PC-9 (cell line): ENCODE measurements at places on chromosomes 1 and 21.

DNA sequence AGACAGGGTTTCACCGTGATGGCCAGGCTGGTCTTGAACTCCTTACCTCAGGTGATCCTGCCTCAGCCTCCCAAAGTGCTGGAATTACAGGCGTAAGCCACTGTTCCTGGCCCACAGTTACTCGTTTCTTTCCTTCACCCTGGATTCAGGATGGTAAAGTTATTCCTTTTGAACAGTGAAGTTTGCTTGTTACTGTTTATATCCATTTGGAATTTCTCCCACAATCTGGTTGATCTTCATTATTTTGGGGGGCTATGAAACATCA is 43.0 kb downstream of the WDR4 start:
- no peaks in the 10 kb centered on the region for H3K4me1 ChIP-seq
- no peak overlapping the region for H3K4me3 ChIP-seq
- no peak overlapping the region for H3K27ac ChIP-seq
- no peaks in the 10 kb centered on the region for H3K27me3 ChIP-seq

DNA sequence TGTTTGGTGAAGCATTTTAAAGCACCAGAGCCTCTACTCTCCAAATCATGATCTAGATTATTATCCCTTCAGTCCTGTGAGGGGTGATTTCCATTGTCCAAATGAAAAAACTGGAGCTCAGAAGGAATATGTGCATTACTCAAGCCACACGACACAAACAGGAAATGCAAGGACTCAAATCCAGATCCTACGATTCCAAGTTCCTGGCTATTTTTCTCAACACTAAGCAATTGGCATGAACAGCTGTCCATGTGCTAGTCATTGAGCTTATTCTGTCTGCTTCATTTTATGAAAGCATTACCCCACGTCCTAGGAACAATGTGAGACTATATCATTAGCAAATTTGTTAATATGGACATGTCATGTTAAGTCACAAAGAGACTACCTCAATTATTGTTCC is 273.1 kb upstream of the LYPLAL1 start:
- H3K27ac ChIP-seq, result no peak overlapping the region
- no peak for DNase-seq
- H3K4me1 ChIP-seq, result no peaks in the 10 kb centered on the region

- no peaks in the 10 kb centered on the region for H3K36me3 ChIP-seq
- peaks cover 24% of the 10 kb centered on the region for H3K27me3 ChIP-seq
- no peak overlapping the region for H3K27ac ChIP-seq
These were observed 2.5 kb downstream of the WNT3A start for GRCh38 chr1:228009116-228009827.

GRCh38 chr1:172581779-172582178 is 48.8 kb downstream of the SUCO start:
- H3K27me3 ChIP-seq, result no peaks in the 10 kb centered on the region
- H3K27ac ChIP-seq, result 0 out of 2 replicates have a peak overlapping the region, but pooled peaks have one; percentile 3
- H3K4me3 ChIP-seq, result no peak overlapping the region
- H3K4me1 ChIP-seq, result peaks cover 11% of the 10 kb centered on the region
- H3K36me3 ChIP-seq, result peaks cover 30% of the 10 kb centered on the region

DNA sequence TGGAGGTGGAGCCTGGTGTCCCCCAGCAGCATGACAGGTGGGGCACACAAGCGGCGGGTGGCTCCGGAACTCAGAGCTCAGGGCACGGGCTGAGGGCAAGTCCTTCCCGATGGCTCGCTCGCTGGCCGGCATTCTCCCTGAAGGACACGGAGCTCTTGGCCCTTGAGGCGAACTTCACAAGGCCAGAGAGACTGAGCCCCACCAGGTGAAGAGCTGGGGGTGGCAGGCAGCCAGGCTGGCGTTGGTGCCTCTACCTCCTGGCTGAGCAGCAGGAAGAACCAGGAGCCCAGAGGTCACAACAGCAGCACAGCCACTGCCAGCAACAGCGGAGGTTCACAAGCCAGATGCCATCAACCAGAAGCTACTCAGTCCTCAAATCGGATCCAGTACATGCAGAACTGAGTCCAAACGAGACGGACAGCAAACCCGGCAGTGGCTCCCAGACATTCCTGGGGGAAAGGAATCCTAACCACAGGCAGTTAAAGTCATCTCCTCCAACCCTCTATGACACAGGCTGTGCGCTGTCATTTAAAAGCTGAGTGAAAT is 54.1 kb downstream of the NPHP4 start:
- H3K27ac ChIP-seq, result no peak overlapping the region
- H3K4me3 ChIP-seq, result no peak overlapping the region
- no peak for DNase-seq
- no peaks in the 10 kb centered on the region for H3K4me1 ChIP-seq

GRCh38 chr21:44958471-44959191 is 18.8 kb downstream of the SLX9 start:
- H3K4me1 ChIP-seq, result no peaks in the 10 kb centered on the region
- H3K4me3 ChIP-seq, result no peak overlapping the region
- H3K36me3 ChIP-seq, result no peaks in the 10 kb centered on the region; the same call in 1 of the 2 replicates
- H3K27me3 ChIP-seq, result no peaks in the 10 kb centered on the region
- H3K27ac ChIP-seq, result no peak overlapping the region

- DNase-seq, result no peak
- H3K36me3 ChIP-seq, result no peaks in the 10 kb centered on the region
- no peak overlapping the region for H3K4me3 ChIP-seq
- no peaks in the 10 kb centered on the region for H3K27me3 ChIP-seq
These were observed 407.6 kb upstream of the DEPDC1 start for GRCh38 chr1:68904477-68904876.

DNA sequence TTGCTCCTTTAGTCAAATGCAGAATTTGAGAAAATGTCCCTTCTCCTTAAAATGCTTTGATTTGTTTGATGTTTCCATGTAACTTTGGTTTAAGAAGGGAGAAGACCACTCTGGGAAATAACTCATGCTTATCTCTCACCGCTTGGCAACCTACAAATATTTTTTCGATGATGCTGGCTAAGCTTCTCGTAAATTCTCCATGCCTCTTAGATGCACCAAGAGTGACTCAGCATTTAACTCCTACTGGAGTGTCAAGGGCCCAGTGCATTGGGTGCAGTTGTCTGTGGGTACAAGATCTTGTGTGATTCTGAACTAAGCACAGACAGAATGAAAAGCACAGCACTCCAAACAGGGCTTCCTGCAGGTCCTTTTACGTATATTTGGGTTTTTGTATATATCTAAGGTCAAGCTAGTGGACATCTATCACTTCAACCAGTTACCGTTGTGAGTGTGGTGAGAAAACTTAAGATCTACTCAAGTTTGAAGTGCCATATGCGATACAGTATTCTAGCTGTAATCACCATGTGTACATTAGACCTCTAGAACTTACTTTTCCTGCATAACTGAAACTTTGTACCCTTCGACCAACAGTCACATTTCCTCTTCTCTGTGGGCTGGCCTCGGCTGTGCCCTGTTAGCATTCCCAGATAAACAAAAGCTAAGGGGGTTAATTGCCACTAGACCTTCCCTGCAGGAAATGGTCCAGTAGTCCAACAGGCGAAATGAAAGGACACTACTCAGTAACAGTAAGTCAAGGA is 55.8 kb downstream of the COL18A1 start:
- no peaks in the 10 kb centered on the region for H3K27me3 ChIP-seq
- H3K4me1 ChIP-seq, result no peaks in the 10 kb centered on the region
- no peak overlapping the region for H3K27ac ChIP-seq
- H3K4me3 ChIP-seq, result no peak overlapping the region

- no peak for DNase-seq
- H3K36me3 ChIP-seq, result no peaks in the 10 kb centered on the region
These were observed 41.6 kb downstream of the FAAP20 start for GRCh38 chr1:2152954-2153353.

- H3K4me3 ChIP-seq, result no peak overlapping the region
- H3K36me3 ChIP-seq, result peaks cover 27% of the 10 kb centered on the region; the same call in 1 of the 2 replicates
These were observed 35.2 kb downstream of the TGFB2 start for GRCh38 chr1:218380125-218380977.

GRCh38 chr21:24115141-24115540 is 1492.1 kb downstream of the MRPL39 start:
- H3K27ac ChIP-seq, result no peak overlapping the region
- DNase-seq, result no peak
- H3K4me3 ChIP-seq, result no peak overlapping the region
- H3K27me3 ChIP-seq, result no peaks in the 10 kb centered on the region
- H3K4me1 ChIP-seq, result no peaks in the 10 kb centered on the region

GRCh38 chr21:31892686-31893085 is 19.9 kb downstream of the HUNK start:
- H3K27me3 ChIP-seq, result peaks cover 50% of the 10 kb centered on the region
- no peak overlapping the region for H3K27ac ChIP-seq
- no peak overlapping the region for H3K4me3 ChIP-seq
- no peak for DNase-seq
- no peaks in the 10 kb centered on the region for H3K36me3 ChIP-seq
- H3K4me1 ChIP-seq, result no peaks in the 10 kb centered on the region

DNA sequence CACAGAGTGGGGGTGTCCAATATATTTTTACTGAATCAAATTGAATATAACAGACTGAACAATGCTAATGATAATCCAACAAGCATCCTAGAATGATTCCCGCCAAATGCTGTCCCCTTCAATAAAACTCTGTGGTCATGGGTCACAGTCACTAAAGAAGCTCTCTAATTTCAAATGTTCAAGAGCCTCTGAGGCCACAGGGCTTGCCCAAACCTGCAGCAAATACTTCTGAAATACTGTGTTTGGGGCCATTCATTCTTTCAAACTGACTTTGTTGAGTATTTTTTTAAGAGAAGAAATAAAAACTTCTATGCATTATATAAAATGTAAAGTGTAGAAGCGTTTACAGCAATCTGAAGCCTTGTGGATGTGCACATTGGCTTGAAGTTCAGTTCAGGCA is 7.6 kb upstream of the BEND5 start:
- H3K27ac ChIP-seq, result no peak overlapping the region
- DNase-seq, result no peak
- H3K4me1 ChIP-seq, result no peaks in the 10 kb centered on the region
- H3K36me3 ChIP-seq, result no peaks in the 10 kb centered on the region

DNA sequence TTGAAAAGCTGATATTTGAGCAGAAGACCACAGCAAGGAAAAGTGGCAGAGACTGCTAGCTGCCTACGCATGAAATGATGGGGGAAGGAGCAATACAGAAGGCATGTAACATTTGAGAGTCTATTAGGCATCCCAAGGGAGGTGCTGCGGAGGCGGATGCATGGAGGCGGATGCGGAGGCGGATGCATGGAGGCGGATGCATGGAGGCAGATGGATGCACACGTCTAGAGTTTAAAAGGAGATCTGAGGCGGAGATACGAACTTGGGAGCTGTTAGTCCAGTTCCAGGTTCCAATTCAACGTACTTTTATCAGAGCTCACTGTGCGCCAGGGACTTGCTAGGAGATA is 744 bp upstream of the DDX20 start:
- peak overlapping the region; percentile 92 for H3K4me3 ChIP-seq
- H3K27me3 ChIP-seq, result no peaks in the 10 kb centered on the region
- H3K36me3 ChIP-seq, result peaks cover 17% of the 10 kb centered on the region
- peak; percentile 16 for DNase-seq
- peak overlapping the region; percentile 64 for H3K27ac ChIP-seq
- H3K4me1 ChIP-seq, result peaks cover 20% of the 10 kb centered on the region

DNA sequence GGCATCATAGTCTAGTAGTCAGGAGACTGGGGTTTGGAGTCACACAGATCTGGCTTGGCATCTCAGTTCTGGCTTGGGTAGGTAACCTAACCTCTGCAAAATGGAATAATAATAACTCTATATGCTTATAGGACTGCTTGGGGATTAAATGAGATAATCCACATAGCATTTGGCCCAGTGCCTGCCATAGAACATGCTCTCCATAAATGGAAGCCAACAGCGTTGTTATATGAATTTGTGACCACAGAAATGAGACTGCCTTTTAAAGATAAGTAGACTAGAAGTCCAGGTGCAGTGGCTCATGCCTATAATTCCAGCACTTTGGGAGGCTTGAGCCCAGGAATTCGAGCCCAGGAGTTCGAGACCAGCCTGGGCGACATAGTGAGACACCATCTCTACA is 4.0 kb upstream of the OPRD1 start:
- H3K27me3 ChIP-seq, result peaks cover 4% of the 10 kb centered on the region; the same call in 1 of the 2 replicates
- DNase-seq, result no peak
- H3K27ac ChIP-seq, result no peak overlapping the region
- no peaks in the 10 kb centered on the region for H3K4me1 ChIP-seq

DNA sequence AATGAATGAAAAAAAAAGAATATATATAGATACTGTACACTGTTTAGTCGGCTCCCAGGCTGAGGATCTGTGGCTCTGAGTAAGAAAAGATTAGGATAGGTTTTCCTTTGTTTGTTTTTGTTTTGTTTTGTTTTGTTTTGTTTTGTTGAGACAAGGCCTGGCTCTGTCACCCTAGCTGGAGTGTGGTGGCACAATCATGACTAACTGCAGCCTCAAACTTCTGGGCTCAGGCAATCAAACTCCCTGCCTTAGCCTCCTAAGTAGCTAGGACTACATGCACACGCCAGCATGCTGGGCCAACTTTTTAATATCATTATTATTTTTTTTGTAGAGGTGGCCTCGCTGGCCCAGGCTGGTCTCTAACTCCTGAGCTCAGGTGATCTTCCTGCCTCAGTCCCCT is 87.9 kb upstream of the PTBP2 start:
- H3K4me1 ChIP-seq, result no peaks in the 10 kb centered on the region
- no peaks in the 10 kb centered on the region for H3K36me3 ChIP-seq
- no peak overlapping the region for H3K4me3 ChIP-seq
- no peaks in the 10 kb centered on the region for H3K27me3 ChIP-seq

- H3K36me3 ChIP-seq, result no peaks in the 10 kb centered on the region
- DNase-seq, result no peak
These were observed 33.0 kb upstream of the IVNS1ABP start for GRCh38 chr1:185350027-185350442.

DNA sequence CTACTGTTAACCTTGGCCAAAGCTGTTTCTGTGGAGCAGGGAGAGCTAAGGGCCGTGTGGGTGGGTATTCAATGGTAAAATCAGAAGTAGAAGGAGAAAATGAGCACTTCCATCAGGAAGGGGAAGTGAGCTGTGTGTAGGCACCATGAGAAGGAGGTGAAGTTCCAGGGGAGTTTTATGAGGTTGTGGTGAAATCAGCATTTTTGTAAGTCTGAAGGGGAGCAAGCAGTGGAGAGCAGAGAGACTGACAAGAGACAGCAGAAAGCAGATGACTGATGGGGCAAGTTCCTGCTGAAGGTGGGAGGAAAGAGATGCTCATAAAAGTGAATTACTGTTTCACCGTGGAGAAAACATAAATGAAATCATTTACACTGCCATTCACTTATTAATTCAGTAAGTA is 2.7 kb upstream of the GPR88 start:
- H3K27ac ChIP-seq, result no peak overlapping the region
- no peaks in the 10 kb centered on the region for H3K4me1 ChIP-seq
- H3K4me3 ChIP-seq, result no peak overlapping the region
- no peaks in the 10 kb centered on the region for H3K36me3 ChIP-seq

- H3K27me3 ChIP-seq, result peaks cover 13% of the 10 kb centered on the region
- no peak overlapping the region for H3K27ac ChIP-seq
- H3K36me3 ChIP-seq, result no peaks in the 10 kb centered on the region
- no peaks in the 10 kb centered on the region for H3K4me1 ChIP-seq
- H3K4me3 ChIP-seq, result no peak overlapping the region
These were observed 2.4 kb upstream of the WNT3A start for GRCh38 chr1:228004331-228004855.
